ENCODE measurements at places on chromosomes 5 and 9. TPM values are rescaled to one million over a fixed set of nuclear protein-coding genes. Genes with fewer than 3 reads are reported as not detected.

Gene TTC16
- 0.39 TPM for total RNA-seq

Gene TAF11L10
- total RNA-seq: 1.2 TPM

Gene SV2C
- total RNA-seq: 14.1 TPM

Gene PCDHGA4
- 8.3 TPM for total RNA-seq

Gene CDKN2B-AS1
- 1.6 TPM for total RNA-seq

Gene PTPN3
- 12.1 TPM for total RNA-seq

Gene UBE2QL1
- total RNA-seq: 42.7 TPM

Gene PKD2L2
- total RNA-seq: 0.41 TPM

Gene COL15A1
- total RNA-seq: 2.9 TPM

Gene EHMT1
- total RNA-seq: 90.8 TPM

Gene SET
- 177 TPM for total RNA-seq

Gene GABBR2
- 151 TPM for total RNA-seq

Gene ADAMTS13
- 14.3 TPM for total RNA-seq

Gene SLC45A2
- 1.2 TPM for total RNA-seq

Gene AGTPBP1
- total RNA-seq: 119 TPM

Gene TMEM215
- total RNA-seq: not detected

Gene KIF4B
- 0.68 TPM for total RNA-seq

Gene SLC6A7
- total RNA-seq: 52.5 TPM

Gene OTP
- not detected for total RNA-seq

Gene BARHL1
- total RNA-seq: not detected

Gene ASS1
- total RNA-seq: 34.4 TPM

Gene SPAAR
- 9.2 TPM for total RNA-seq

Gene KCNIP1
- 19.3 TPM for total RNA-seq

Gene PLAC8L1
- 3.3 TPM for total RNA-seq
